Suppressor macrophage treated with lipopolysaccharide for 4 hours (primary cell): ENCODE measurements at places on chromosomes 16 and 17.

DNA sequence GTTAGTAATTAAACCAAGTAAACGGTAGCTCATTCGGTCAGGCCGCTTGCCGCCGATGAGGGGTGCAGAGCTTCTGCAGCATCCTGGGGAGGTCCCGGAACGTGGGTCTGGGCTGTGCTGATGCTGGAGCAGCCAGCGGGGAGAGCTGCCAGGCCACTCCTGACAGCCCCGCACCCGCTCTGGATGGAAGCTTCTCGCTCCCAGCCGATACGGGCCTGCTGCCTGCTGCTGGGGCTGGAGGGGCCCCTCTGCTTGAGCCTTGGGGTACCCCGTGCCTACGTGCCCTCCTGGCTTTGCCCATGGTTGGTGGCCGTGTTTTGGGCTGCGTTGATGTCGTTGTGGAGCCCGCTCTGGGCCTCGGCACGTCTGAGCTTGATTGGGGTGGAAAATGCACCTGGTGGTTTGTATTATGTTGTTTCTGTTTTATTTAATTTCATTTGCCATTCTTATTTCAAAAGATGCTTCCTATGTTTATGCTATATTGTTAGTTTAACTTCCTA, 41.6 kb upstream of the ZNF750 start:
- DNase-seq: no peak

DNA sequence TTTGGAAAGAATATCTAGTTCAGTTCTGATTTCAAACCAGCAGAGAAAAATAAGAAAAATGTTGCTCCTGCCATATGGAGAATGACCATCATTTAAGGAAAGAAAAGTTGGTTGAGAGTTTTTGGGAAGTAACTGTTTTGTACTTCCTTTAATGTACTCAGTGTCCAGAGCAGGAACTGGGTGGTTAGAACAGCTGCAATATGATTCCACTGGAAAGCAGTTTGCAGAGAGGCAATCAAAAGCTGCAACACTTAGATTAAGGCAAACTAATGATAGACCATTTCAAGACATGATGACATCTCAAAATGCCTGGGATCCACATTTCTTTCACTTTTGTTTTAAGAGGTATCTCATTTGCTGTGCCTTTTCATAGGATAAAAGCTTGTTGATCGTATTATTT, 313.3 kb upstream of the HSBP1 start:
- DNase-seq: no peak

DNA sequence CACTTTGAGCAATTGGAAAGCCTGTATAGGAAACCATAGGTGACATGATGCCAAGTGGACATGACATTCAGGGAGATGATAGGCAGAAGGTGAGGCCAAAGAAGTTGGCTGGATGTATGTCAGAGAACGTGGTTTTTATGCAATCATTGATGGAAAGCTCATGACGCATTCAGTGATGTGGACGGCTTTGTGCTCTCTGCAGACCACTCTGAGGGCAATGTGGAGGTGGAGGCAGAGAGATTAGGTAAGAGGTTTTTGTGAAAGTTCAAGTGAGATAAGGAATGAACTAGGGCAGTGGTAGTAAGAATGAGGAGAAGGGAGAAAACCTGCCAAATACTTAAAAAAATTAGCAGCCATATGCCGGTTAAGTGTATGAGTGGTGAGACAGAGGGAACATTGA, 99.0 kb downstream of the PRKCA start:
- no peak for DNase-seq

GRCh38 chr16:57265850-57266530, 18.5 kb downstream of the PLLP start:
- DNase-seq: no peak

- peak; percentile 67 for DNase-seq
Measured at GRCh38 chr17:56978441-56979090, 635 bp downstream of the SCPEP1 start.
